ENCODE measurements at places on chromosomes 7 and 10. TPM values are rescaled to one million over a fixed set of nuclear protein-coding genes. Genes with fewer than 3 reads are reported as not detected.

Gene LBX1
- not detected for total RNA-seq

Gene OR2A42
- total RNA-seq = not detected

Gene SLC16A12
- total RNA-seq = 3.7 TPM

- DNase-seq = no peak
Observed at GRCh38 chr10:7956508-7956907, 98.0 kb upstream of the GATA3 start.

DNA sequence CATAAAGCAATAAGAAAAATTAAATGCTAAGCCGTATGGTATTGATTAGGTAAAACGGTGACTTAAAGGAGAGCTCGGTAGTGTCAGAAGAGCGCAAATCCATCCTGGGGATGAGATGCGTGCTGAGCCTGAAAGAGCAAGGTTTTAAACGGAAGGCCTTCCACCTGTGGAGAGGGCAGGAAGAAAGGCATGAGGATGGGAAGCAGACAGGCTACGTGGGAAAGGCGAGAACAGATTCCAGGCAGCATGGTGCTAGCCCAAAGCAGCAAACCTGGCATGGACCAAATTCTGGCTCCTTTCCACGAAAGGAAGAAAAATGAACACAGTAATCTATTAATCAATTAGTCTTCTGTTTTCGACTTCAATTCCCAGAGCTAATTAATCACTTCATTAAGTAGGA, 103.5 kb downstream of the HIPK2 start:
- DNase-seq = no peak

GRCh38 chr7:156022483-156023459, 210.5 kb upstream of the SHH start:
- peak; percentile 84 for DNase-seq

DNA sequence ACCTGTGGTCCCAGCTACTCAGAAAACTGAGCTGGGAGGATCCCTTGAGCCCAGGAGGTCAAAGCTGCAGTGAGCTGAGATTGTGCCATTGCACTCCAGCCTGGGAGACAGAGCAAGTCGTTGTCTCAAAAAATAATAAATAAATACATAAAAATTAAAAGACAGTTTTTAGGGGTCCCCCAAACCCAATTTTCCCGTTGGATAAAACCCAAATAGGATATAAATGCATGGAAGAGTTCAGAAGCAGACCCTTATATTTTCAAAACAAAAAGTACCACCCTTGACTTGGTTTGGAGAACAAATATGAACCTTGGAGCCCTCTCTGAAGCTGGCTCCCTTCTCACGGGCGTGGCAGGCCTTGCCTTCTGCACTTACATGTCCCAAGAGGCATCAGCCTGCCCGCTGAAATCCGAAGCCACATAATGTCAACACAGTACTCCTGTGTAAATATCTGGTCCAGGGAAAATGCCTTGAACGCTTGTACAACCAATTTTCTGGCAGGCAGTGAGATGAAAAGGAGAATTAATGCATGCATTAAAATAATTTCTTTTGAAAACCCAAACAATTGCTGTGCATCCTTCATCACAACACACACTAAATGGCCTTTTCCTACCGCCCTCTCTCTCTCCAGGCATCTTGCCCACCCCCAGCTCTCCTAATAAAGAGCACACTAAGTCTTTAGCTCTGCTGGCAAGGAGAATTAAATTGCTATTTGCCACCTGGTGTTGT, 46.4 kb upstream of the PARD3 start:
- no peak for DNase-seq

DNA sequence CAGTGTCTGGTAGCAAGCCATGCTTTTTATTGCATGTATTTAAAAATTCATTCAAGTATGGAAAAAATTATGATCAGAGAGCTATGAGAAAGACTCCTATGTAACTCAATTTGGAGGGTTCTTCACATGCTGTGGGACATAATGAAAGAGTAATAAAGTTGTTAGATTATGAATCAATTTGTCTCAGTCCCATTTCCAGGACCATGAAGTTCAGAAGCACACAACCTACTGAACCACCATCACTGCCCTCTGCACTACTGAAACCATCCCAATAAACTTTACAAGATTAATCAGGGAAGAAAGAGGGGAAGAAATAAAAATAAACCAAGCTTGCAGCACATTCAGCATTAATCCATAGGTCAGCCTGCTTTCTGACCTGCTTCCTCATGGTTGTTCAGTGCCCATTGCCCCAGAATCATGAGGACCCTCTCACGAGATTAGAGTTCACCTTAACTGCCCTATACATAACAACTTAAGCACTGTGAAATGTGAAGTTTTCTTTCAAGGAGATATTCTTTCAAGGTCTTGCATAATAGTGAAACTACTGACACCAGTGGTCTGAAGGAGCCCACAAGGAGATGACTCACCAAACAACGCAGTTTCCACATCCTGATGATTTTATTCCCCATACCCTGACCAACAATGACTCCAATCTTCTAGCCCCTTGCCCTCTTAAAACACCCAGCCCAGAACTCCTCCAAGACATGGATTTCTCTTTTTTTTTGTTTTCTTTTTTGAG, 171.5 kb upstream of the ADCY1 start:
- no peak for DNase-seq

Gene FBXL13
- 0.98 TPM for total RNA-seq

Gene PIP
- 2.5 TPM for total RNA-seq

DNA sequence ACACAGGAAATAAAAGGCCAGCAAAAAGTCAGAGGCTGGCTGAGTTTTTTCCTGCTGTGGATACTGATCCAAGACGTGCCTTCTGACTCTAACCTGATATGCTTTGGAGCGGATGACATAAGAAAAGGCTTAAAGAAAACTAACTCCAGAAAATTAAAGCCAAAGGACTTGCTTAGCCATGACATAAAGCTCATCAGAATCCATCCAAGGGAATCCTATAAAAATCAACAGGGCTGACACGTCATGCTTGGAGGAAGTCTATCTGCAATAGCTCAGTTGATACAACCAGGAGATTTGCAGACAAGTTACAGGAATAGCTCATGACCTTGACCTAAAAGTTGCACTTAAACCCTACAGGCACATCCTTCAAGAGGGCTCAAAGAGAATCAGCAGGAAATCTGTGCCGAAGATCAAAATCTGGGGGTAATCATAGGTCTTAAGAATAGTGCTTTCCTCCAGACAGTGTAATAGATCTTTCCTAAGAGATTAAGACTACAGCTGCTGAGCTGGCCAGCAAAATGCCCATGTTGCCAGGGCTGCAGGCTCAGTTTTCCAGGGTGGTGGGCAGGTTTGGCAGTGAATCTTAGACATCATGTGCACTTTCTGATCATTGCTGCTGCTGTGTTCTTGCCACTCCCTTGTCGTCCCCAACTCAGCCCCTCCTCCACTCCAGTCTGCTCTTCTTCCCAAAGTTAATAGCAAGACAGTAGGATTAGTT, 111.5 kb upstream of the SVIL start:
- DNase-seq = no peak

- no peak for DNase-seq
Observed at GRCh38 chr10:93261089-93261488, 187.4 kb downstream of the CYP26A1 start.

GRCh38 chr7:17146621-17147020, 151.8 kb upstream of the AHR start:
- no peak for DNase-seq

GRCh38 chr7:36571190-36571560, 153.1 kb downstream of the AOAH start:
- DNase-seq = no peak

Measured in vagina (tissue), 2 donors.